Omental fat pad (tissue), 4 donors: ENCODE measurements at places on chromosomes 3 and 15. TPM values are rescaled to one million over a fixed set of nuclear protein-coding genes. Genes with fewer than 3 reads are reported as not detected.

Gene GCSAM
- not detected for total RNA-seq

GRCh38 chr3:70120357-70120966 lies 120.9 kb downstream of the SAMMSON start:
- DNase-seq, result peak; percentile 54

- DNase-seq, result no peak
Observed at GRCh38 chr15:58109419-58109818, 28.8 kb upstream of the AQP9 start.

DNA sequence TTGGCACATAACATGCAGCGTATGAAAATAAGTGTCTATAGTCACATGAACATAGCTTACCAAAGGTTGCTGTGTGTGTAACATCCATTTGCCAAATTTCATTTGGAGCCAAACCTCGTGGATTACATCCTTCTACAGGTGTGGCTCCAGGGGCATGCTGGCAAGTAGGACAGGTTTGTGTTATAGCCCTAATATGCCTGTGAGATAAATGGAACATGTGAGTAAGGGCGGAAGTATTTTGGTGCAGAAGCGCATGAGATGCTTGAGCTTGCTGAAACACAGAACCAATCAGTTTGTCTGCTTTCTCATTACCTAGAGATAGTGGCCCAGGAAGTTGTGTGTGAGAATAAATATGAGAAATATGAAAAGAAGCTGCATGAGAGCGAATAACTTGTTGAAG lies 21.8 kb upstream of the XCR1 start:
- DNase-seq, result no peak

DNA sequence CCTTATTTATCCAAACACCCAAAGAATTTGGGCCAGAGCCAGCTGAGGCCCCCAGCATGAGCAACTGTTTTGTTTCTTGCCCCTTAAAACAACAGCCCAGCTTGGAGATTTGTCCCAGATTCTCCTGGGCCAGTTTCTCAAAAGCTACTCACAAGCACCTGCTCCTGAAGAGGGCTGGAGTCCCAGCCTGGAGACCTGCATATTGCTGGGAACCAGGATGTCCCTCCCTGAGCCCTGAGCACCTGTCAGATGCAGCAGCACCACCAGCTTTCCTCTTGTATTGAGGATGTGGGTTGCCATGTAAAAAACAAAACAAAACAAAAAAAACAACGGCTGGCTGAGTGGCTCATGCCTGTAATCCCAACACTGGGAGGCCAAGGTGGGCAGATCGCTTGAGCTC lies 7.0 kb upstream of the RFT1 start:
- no peak for DNase-seq

GRCh38 chr15:53872410-53872809 lies 105.8 kb upstream of the UNC13C start:
- DNase-seq, result no peak

Gene ZMYND10
- 0.96 TPM for total RNA-seq

DNA sequence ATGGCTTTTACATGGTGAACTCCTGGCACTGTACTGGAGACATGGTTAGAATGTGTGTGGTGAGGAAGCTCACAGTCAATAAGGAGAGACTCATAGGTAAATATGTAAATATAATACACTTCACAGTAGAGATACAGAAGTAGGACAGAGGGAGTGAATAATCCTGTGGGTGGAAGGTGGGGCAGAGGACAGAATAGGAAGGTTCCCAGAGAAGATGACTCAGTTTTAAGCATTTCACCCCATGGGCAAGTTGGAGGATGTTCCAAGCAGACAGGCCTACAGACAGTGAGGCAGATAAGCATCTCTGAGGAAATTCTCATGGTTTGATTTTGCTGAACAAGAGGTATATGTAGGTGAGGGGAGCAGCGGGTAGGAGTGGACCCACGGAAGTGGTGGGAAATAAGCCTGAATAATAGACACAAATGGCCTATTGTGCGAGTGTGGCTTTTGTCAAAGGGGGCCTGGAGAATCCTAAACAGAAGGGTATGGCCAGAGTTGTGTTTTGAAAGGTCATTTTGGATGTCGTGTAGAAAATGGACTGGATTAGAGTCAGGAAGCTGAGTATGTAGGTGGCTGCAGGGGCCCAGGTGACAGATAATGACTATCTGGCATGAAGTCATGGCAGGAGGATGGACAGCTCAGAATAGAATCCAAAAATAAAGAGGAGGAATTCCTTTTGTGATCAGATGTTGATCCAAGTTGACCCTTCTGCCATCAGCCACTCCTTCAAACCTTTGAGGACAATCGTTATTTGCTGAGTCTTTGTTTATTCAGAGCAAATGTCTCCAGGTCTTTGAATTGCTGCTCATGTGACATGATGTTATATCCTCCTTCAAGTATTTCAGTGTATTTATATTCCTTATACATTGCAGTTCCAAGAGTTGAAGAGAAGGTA lies 97.3 kb upstream of the THRB start:
- DNase-seq, result no peak

DNA sequence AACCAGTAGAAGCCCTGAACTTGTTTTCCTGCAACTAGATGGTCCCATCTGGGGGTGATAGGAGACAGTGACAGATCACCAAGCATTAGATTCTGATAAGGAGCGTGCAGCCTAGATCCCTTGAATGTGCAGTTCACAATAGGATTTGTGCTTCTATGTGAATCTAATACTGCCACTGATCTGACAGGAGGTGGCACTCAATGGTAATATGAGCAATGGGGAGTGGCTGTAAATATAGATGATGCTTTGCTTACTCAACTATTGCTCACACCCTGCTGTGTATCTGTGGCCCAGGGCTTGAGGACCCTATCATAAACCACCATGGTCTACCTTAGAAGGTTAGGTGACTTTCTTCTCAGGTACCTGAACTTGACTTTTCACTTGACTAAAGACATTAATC lies 417.1 kb upstream of the ARHGEF26 start:
- DNase-seq, result no peak

DNA sequence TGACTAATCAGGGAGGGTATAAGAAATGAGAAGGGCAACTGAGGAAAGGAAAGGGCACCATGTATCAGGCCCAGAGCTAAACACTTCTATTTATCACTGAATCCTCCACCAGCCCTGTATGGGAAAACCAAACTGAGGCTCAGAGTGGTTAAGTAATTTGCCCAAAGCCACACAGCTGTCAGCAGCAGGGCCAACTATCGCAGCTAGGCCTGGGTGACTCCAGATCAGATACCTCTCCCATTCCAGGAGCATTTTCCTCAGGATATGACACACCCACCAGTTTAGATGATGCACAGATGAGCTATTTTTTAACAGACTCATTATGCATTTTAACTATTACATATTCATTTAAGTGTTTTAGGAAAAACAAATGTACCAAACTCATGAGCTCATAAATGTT lies 14.5 kb downstream of the NUP210 start:
- DNase-seq, result no peak

Gene GOLGA6L1
- not detected for total RNA-seq

- DNase-seq, result no peak
Observed at GRCh38 chr3:9976721-9977709, 9.6 kb downstream of the EMC3 start.

DNA sequence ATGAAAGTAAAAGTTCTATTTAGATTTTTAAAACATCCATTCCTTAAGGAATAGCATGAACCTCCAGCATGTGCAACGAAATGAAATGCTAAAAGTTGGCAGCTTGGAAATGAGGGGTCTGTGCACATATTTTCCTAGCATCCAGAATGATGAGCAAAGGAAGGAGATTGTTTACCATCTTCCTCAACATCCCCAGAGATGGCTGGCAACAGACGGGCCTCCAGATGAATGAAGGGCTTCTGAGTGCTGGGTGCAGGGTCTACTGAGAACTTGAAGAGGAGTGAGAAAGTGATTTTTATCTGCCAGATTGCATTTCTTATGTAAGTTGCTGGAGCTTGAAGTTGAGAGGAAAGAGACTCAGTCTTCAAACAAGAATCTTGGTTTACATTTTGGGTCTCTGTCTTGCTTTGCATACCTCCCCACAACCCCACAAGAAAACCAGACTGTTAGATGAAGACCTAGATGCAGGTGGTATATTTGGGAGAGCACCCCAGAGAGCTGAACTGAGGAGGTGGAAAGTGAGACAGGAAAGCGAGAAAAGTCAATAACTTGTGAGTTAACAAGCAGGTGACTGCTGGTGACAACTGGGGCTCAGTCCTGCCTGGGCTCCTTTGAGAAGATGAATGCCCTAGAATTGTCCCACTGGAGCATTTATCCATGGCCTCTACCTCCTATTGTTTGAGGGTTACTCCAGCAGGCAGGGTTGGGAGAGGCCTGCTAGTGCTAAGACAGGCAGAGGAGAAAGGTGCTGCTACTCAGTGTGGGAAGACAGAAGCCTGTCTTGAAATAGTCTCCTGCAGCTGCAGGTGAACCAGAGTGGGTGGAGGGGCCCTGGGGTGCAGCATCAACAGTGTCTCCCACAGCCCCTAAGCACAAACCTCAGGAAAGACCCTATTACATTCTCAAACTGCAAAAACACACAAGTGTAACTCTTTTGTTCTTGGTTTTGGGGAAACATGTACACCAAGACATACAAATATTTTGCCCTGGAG lies 10.5 kb upstream of the CCK start:
- no peak for DNase-seq

GRCh38 chr3:102083473-102083872 lies 234.2 kb downstream of the NFKBIZ start:
- DNase-seq, result no peak

- DNase-seq, result no peak
Observed at GRCh38 chr3:181330257-181330656, 340.7 kb upstream of the DNAJC19 start.

GRCh38 chr15:48823237-48823636 lies 12.4 kb upstream of the CEP152 start:
- no peak for DNase-seq

GRCh38 chr3:70488816-70489215 lies 176.4 kb upstream of the MDFIC2 start:
- DNase-seq, result no peak

Gene SPTBN5
- total RNA-seq, result 0.19 TPM

GRCh38 chr15:32838820-32839219 lies 121.0 kb downstream of the GREM1 start:
- no peak for DNase-seq

DNA sequence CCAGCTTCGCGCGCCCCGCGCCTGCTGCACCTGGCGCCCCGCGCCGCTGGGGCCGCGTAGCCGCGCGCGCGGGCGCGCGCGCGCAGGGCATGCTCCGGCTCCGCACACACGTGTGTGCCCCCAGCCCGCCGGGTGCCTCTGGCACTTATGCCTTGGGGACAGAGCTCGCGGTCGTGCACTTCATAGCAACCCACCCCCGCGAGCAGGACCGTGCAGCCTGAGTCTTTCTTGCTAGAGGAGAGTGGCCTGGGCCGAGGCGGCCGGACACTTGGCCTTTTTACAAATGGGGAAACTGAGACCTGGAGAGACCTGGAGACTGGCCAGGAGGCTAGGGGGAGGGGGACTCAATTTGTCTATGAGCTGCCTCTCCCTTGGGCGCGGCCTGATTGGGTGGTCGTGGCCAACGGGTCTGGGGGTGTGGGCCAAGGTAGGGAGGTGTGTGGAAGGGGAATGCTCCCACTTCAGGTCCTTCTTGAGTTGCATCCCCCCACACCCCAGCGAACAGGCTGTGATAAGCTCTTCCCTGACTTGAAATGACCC lies 562 bp downstream of the NBEAL2 start:
- DNase-seq, result no peak

- no peak for DNase-seq
Observed at GRCh38 chr15:64694816-64695215, 80.6 kb downstream of the RBPMS2 start.

DNA sequence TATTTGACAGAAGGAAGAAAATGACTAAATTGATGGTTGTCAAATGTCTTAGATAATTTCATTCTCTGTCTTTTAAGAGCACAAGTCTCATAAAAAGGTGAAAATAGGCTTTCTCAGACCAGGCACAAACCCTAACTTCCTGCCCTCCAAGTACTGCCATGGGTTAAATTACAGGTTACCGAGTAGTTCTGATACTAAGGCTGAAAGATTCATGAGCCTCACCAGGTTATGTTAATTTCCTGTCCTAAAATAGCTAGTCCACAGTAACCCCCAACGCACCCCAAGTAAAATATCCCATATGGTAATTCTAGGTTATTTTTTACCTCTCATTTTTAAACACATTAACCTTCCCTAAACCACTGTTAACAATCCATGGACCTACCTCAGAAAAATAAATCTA lies 42.0 kb downstream of the GSK3B start:
- DNase-seq, result no peak

DNA sequence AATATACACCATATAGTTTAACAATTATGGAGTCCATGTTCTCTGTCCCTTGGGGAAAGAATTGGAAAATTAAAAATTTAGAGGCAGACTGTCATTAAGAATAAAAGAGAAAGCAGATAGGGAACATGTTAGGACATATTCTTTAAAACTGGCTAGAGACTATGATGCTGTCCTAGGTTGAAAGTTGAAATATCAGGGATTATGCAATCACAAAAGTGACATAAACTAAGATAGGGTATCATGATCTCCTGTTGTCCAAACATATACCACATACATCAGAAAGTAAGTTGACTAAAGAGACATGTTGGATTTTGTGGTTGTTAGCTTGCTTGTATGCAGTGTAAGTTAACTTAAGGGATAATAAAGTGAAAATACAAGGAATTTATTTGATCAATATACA lies 9.9 kb upstream of the EID1 start:
- DNase-seq, result no peak

- no peak for DNase-seq
Observed at GRCh38 chr3:125587039-125587648, 8.2 kb downstream of the OSBPL11 start.

DNA sequence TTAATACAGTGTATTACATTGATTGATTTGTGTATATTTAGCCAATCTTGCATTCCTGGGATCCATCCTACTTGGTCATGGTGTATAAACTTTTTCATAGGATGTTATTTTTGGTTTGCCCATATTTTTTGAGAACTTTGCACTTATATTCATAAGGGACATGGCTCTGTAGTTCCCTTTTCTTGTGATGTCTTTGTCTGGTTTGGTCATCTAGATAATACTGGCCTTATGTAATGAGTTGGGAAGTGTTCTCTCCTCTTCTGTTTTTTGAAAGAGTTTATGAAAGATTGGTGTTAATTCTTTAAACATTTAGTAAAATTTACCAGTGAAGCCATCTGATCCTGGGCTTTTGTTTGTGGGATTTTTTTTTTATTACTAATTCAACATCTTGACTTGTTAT lies 9.6 kb downstream of the CHST13 start:
- no peak for DNase-seq

DNA sequence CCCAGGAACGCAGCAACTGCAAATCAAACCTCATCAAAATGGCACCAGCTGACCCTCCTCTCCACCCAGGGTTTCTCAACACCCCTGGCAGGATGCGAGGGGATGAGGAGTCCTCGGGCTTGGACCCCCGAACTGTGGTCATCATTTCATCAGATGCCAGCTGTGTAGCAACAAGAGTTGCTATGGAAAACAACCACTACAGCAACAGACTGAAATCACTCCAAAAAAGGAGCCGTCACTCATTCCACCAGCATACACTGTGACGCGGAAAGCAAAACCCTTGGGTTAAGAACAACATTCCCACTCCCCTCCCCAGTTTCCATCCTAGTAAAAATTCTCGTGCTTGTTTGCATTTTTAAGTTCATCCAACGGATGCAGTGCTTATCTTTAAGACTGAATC lies 40.1 kb downstream of the VGLL4 start:
- DNase-seq, result no peak

Gene ZIC1
- not detected for total RNA-seq

- no peak for DNase-seq
Observed at GRCh38 chr3:46959161-46959511, 17.4 kb downstream of the CCDC12 start.

GRCh38 chr3:126459111-126459762 lies 16.5 kb downstream of the ZXDC start:
- no peak for DNase-seq
